Right kidney (tissue), 9 donors: ENCODE measurements at places on chromosomes 1 and 21.
A peak's percentile ranks its signal among the peaks of the same experiment; 100 is the strongest.

- DNase-seq, result no peak
Observed at GRCh38 chr1:108033550-108033951, 68.6 kb upstream of the VAV3 start.

DNA sequence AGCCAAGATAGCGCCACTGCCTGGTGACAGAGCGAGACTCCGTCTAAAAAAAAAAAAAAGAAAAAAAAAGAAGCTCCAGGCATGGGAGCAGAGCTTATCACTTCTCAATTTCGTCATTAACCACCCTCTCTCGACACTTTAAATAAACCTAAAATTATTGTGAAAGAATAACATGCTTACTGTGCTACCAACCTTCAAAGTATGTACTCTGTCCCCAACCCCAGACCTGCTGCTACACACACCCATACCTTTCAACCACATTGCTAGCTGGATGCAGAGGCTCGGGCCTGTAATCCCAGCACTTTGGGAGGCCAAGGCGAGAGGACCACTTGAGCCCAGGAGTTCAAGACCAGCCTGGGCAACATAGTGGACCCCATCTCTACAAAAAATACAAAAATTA, 38.7 kb downstream of the GNPAT start:
- DNase-seq, result no peak

DNA sequence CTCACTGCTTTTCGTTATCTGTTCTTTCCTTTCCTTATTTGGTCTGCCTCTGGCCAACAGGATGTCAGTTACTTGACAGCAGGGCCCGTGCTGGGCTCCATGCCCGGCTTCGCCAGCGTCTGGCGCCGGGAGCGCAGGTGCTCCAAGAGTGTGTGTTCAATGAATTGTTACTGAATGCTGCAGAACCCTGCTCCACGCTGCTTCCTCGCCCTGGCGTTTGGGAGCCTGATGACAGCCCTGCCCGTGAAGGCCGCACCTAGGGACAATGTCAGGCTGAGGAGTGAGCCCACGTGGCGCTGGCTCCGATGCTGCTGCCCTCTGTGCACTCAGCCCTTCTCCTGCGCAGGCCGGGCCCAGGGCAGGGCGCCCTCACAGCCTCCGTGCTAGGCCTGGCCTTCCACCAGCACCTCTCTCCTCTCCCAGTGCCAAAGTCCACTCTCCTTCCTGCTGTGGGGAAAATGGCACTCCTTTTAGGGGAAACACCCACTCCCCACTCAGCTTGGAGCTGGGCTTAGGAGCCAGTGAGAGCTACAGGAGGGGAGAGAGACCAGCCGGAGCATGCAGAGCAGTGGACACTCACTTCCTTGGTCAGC, 51.4 kb downstream of the ACBD3 start:
- no peak for DNase-seq

- DNase-seq, result no peak
Observed at GRCh38 chr1:107626073-107626796, 338.7 kb downstream of the VAV3 start.

DNA sequence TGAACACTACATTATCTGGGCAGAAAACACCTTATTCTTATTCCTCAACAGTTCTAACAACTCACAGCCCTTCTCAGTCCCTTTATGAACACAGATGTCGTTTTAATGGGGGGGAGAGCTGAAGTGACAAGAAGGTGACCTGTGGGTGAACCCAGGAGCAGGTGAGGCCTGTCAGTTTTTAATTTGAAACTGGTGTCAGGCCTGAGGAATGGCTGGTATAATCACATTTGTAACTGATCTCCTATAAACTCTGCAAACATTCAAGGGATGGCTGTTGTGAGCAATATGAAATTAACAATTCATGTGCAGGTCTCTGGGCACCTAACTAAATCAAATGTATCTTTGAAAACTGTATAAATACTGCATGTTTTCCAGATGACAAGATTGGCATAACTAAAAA, 362.1 kb upstream of the NR5A2 start:
- no peak for DNase-seq

DNA sequence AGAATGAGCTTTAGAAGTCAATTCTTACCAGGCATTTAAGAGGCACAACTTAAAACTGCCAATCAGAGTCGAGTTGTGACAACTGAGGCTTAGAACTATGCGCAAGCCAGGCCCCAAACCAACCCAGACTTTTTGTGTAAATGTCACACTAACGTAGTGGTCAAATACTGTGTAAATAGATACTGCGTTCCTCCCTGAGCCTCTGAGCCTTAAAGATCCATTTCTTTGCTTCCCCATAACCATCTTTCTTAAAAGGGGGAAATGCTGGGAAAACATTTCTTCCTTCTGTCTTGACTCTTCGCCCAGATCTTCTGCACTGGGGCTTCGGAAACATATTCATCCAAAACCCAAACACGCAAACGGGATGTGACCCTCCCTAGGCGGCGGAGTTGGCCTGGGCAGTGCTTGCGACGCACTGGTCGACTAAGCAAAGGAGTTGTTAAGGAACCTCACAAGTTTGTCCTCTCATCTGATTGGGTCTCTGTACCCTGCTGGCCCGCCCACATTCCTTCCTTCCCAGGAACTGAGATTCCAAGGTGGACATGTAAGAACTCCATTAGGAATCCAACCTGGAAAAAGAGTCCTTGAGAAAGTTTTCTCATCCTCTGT, 2.6 kb downstream of the ADAMTS5 start:
- peak; percentile 51 for DNase-seq

- no peak for DNase-seq
Observed at GRCh38 chr1:155209312-155209721, 822 bp downstream of the MTX1 start.

DNA sequence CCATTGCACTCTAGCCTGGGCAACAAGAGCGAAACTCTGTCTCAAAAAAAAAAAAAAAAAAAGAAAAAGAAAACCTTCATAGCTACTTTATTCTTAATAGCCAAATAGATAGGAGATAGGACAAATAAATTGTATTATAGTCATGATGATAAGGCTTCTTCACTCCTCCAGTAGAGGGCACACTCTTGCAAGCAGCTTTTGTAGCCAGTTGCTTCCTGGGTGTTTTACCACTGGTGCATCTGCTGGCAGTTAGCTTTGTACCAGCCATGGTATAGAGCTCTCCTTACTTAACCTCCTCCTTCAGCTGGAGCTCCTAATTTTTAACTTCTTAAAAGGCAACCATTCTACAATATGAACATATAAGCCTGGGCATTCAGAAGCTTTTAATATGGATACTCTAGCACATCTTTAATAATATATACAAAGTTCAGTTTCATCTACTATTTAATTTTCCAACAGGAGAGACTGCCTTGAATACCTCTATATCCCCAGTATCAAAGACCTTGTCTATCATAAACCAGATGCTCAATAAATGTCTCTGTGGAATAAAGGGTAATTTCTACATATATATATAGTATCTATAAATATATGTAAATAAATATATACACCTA, 35.8 kb downstream of the EVI5 start:
- DNase-seq, result no peak

GRCh38 chr1:35659589-35659988, 18.3 kb upstream of the PSMB2 start:
- no peak for DNase-seq

- DNase-seq, result no peak
Observed at GRCh38 chr1:19393046-19393445, 80.9 kb downstream of the SLC66A1 start.

DNA sequence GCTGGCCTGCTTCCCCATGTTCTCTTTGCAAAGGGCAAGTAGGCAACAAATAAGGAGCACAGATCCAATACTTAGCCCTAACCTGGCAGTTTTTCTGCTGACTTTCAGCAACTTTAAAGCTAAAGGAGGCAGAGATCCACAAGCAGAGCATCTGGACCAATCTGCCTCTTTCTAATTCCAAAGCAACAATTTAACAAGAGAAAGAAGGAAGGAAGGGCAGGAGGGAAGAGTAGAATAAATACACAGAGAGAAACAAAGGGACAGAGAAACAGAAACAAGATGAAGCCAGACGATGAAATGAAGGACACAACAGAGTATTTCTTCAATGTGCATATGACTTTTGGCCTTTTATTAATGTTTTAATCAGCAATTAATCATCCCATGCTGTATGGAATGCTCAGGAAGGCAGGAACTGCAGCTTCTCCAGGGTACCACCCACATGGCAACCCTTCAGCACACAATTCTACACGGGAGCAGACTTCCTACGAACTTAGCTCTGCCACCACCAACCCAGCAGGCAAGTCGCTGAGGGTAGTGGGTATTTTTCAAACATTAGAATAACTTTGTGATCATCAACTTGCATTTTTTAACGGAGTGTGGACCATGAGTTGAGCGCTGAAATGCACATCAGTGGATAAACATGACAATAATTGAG, 15.3 kb downstream of the CLCC1 start:
- no peak for DNase-seq

DNA sequence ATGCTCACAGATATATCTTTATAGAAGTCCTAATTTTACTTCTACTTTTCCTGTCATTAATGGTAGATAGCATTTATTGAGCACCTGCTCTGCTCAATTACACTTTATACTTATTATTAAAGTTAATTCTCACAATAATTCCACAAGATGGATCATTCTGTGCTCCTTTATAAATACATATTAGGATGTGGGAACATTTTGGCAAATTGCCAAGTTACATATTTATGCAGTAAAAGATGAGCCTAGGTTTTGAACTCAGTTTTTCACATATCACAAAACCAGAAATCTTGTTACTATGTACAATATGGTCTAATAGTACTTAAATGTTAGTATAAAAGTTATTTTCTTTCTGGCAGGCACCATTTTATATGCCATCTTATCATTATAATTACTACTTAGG, 895.0 kb upstream of the B3GALT2 start:
- no peak for DNase-seq

GRCh38 chr1:172939475-172939874, 111.3 kb downstream of the TNFSF18 start:
- no peak for DNase-seq

GRCh38 chr1:58762806-58763205, 21.0 kb downstream of the JUN start:
- DNase-seq, result no peak

DNA sequence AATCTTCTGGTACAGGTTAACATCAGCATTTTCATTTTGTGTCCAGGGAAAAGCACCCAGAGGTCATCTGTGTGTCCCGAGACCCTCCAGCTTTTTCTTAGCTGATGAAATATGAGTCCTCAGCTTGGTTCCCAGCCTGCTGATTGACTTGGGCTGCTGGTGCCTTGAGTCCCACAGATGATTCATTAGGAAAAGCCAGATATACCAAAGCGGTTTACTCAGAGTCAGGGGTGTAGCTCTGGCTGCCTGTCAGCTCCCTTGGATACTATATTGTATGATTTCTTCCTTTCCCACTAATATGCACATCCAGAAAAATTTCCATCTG, 43.7 kb upstream of the MAB21L3 start:
- no peak for DNase-seq

- DNase-seq, result no peak
Observed at GRCh38 chr1:201229095-201229494, 38.5 kb downstream of the IGFN1 start.

DNA sequence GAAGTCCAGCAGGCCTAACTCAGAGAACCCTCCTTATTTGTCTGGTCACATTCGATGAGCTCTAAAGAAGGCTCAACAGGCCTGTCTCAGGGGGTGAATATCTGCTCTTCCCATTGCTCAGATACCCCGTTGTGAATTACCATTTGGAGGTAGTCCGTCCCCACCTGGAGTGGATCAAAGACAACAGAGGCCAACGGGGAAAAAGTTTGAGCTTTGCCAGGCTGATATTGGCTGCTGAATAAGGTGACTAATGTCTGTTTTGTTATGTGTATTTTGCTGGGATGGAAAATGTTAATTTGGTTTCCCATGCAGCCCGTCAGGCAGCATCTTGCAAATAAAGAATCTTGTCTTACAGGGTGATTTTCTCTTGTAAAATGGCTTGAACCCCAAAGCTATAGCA, 69.2 kb upstream of the EPS8L3 start:
- DNase-seq, result no peak

DNA sequence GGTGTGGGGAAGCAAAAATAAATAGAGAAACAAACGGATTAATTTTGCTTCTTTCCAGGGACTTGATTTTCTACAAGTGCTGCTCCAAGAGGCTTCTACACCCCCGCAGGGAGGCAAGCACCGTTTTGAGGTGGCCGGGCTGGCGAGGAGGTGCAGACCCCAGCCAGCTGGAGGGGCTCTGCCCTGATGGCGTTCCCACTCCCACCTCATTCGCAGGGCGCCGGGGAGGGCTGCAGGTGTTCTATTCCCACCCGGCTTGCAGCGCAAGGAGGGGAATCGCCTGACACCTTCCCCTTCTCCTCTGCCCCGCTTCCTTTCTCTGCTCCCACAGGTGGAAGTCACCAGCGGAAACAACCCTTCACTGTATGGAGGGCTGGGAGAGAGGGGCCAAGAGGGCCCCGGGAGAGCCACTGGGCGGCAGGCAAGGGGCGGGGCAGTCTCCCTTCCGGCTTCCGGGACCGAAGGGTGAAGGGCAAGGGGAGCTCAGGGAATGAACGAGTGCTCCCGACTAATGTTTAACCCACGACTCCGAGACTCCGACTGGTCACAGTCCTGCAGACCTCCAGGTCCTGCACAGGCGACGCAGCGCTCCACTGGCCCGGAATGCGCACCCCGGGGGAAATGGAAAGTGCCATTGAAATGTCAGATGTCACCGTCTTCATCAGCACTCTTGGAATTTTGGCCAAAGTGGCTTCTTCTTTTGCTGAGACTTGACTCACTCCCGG, 29.1 kb downstream of the TEX35 start:
- DNase-seq, result no peak

- no peak for DNase-seq
Observed at GRCh38 chr21:15667010-15667409, 62.8 kb upstream of the USP25 start.

- DNase-seq, result no peak
Observed at GRCh38 chr1:169699707-169700106, 11.7 kb downstream of the SELL start.

- DNase-seq, result no peak
Observed at GRCh38 chr1:173128742-173129141, 78.0 kb upstream of the TNFSF18 start.

GRCh38 chr1:42955311-42956063, 3.2 kb downstream of the SLC2A1 start:
- no peak for DNase-seq

DNA sequence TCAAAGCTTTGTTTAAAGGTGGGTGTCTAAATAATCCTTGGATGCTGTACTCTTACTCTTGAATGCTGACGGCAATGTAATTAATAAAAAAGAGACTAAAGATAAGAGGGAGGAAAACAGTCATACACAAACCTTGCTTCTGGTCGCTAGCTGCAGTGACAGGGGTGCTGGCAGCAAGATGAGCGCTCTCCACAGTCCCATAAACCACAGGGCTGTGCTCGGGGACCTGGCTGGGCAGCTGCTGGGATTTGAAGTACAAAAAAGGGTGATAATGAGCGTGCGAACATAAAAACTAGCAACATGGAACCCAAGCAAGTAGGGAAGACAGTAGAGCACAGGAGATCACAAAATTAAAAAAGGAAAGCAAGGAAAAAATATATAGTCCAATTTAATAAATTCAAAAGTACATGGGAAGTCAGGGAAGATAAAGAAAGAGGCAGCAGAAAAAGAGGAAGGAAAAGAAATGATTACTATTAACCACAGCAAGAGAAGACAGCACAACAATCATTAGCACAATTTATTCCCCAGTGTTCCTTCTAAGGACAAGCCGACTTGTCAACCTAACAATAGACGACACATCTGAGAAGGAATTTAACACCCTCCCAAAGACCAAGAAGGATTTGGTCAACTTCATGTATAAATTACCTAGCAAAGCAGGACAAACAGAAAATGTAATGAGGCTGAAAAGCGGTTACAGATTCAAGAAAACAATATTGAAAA, 162.9 kb upstream of the HP1BP3 start:
- DNase-seq, result no peak
